ENCODE measurements at places on chromosomes 7 and 10.

DNA sequence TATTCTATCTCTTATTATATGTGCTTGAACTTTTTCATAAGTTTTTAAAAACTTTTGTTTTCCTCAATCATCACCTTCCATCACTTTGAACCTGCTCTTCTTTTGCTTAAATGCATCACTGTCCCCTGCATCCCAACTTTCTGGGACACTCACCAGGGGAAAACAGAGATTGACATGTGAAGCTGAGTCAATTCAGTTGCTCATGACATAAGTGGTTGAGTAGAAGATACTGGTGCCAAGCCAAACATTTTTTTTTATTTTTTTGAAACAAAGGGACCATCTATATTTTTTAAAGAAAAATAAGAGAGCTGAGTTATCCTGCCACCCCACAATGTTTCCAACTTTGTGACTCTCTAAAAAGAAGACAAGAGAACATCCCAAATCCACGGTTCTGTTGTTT, 61.8 kb upstream of the AHR start:
- no peak for DNase-seq

GRCh38 chr10:74748468-74749031, 77.8 kb upstream of the KAT6B start:
- no peak for DNase-seq

DNA sequence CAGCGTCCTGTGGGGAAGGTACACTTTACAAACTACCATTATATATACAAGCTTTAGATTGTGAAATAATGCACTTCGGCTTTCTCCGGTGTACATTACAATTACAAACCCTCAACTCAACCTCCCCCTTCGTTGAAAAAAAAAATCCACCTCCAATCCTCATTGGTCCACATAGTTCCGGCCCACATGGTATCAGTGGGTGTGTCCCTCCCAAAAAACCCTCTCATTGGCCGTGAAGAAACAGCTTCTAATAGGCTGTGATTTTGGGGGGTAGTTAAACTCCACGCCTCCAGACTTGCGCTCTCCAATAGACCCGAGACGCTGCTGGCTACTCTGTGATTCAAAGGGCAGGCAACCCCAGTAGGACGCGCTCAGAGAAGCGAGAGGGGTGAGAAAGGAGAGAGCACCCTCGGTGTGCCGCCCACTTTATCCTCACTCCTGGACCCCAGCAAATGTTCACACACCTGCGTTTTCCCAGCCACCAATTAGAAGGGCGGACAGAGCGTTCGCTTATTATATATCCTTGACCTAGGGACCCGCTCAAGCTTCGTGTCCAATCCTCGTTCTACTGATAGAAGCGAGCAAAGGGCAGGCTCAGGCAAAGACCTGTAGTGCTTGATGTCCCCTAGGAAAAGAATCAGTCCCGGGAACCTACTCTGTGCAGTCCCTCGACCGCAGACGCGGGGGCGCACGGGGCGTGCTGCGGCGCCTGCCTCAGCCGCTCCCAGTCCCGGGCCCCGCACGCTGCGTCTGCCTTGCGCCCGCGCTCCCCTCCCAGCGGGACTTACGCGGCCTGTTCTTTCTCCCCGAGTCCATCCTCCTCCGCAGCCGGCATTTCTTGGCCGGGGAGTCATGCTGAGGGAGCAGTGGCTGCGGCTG, 991 bp downstream of the PANK1 start:
- DNase-seq: peak; percentile 92

- no peak for DNase-seq
These were observed 14.3 kb upstream of the PRKAG2 start for GRCh38 chr7:151891182-151891581.

- no peak for DNase-seq
These were observed 26.0 kb downstream of the HSPA12A start for GRCh38 chr10:116716381-116716780.

GRCh38 chr7:41134300-41135255, 568.3 kb downstream of the INHBA start:
- no peak for DNase-seq

DNA sequence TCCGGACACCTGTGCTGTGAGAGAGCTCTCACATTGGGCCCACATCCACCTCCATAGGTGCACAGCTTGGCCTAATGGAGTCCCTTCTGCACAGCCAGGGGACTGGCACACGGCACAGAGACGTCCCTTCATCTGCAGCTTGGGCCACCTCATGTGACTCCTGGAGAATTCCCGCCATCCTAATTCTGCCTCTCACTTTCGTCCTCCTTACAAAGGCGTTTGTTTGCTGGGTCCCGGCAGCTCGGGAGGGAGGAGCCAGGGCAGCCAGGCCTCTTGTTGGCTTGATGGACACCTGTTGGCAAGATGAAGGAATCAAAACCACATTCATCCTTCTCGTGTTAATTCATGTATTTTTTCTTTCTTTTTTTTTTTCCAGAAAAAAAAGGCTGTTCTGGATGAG, 30.7 kb upstream of the TTYH3 start:
- no peak for DNase-seq

DNA sequence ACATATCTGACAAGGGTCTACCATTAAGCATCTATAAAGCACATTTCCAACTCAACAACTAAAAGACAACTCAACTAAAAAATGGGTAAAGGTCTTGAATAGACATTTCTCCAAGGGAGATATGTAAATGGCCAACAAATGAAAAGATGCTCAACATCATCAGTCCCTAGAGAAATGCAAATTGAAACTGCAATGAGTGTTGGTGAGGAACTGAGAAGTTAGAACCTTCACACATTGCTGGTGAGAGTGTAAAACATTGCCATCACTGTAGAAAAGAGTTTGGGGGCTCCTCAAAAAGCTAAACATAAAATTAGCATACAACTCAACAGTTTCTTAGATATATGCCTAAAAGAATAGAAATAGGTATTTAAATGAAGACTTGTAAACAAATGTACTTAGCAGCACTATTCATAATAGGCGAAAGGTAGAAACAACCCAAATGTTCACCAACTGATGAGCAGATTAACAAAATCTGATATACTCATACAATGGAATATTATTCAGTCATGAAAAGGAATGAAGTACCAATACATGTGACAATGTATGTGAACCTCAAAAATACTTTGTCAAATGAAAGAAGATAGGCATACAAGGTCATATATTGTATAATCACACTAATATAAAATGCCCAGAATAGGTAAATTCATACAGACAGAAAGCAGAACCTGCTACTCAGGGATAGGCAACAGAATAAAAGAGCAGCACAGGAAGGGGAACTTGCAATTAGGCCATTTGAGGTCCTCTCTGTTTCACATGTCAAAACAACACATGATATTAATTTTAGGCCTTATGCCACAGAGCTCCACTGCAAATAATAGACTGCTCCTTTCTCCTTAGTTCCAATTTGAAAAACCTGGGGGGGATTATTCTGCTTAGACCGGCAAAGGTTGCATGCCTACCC, 10.6 kb upstream of the LRRC72 start:
- no peak for DNase-seq

DNA sequence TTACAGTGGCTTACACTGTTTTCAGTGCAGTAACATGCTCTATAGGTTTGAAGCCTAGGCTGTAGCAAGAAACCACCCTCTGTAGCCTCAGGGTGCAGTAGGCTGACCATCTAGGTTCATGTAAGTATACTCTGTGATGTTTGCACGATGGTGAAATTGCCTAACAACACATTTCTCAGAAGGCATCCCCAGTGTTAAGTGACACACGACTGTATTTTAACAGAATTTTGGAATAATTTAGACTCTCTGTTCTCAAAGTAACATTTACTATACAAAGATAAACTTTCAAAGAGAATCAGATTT, 44.6 kb upstream of the BHLHA15 start:
- DNase-seq: no peak

GRCh38 chr10:48970046-48970445, 30.4 kb upstream of the LRRC18 start:
- DNase-seq: no peak

DNA sequence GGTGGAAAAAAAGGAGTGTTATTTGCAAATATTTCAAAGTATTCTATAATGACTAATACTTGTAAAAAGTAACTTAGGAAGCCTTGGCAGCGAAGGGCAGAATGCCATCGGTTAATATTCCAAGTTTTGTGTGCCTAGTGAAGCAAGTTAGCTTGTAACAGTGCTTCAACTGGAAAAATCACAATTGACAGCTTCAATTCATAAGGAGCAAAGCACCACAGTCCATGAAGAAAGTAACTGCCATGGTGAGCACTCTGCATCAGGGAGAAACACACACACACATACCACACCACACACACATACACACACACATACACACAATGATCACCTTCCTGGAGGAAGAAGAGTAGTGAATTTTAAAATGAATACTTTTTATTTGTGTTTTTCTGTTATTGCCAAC, 298.3 kb downstream of the CNTNAP2 start:
- DNase-seq: no peak

- peak; percentile 88 for DNase-seq
These were observed 69.1 kb upstream of the MXI1 start for GRCh38 chr10:110138197-110138812.

DNA sequence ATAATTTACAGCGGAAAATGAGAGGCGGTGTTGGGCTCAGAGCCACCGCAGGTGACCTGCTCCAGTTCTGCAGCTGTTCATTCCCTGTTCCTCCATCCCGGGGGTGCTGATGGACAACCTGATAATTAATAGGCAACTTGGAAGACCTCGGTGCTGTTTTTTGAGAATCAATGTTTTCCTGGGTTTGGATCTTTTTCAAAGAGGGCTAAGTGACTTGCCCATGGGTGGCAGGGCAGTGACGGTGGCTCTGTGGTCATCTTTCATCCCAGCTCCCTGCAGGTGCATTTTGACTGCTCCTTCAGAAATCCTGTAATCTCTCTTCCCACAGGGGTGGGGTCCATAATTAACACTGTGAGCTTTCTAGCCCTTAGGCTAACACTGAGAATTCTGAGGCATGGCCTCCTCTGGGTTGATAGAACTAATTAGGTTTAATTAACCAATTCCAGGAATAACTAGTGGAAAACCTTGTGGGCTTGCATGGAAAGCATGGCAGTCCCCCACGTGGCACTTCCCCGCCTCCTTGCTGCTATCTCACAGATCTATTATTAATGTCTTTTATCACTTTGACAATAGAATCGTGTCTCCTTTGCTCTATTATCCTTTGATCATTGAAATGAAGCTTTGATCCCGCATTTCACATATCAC, 217.9 kb downstream of the GLRX3 start:
- DNase-seq: no peak

- no peak for DNase-seq
These were observed 182.8 kb upstream of the KAT6B start for GRCh38 chr10:74643596-74643975.

GRCh38 chr7:19209166-19209696, 64.0 kb upstream of the FERD3L start:
- no peak for DNase-seq

- DNase-seq: peak; percentile 55
These were observed 304.6 kb downstream of the PRPF18 start for GRCh38 chr10:13891128-13892000.

DNA sequence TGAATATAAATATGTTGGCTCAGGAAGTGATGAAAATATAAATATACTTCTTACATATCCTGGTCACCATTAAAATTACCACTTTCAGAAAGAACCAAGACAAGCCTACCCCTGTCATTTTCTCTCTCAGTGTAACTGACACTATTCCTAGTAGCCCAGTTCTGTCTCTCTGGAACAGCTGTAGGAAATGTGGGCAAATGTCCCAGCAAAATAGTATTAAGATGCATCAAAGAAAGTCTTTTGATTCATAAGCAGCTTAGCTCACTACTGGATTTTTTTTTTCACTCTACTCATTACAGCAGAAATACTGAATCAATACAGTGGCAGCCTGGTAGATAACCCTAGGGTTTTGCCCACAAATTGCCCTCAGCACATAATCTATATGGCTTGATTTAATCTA, 290.9 kb downstream of the DNAJB9 start:
- DNase-seq: peak; percentile 33

DNA sequence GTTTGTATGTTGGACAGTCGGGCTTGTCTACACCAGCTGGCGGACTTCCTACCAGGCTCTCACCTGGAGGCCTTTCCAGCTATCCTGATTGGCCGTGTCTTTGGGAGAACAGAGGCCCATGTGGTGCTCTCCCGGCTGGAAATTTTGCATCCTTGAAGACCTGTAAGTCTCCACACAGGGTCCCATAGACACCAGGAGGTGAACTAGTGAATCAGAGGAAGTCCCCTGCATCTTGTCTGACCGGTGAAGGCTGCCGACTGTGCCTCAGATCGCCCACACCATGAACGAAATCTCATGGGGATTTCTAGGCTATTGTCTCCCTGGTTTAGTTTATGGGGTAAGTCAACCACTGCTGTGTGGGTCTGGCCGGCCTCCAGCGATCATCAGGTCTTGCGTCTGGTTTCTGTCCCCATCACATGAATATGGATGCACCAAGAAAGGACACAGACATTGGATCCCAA, 108.4 kb upstream of the LYZL2 start:
- no peak for DNase-seq

- DNase-seq: no peak
These were observed 122.9 kb upstream of the LYZL2 start for GRCh38 chr10:30752481-30752881.

GRCh38 chr10:119933179-119933578, 40.6 kb downstream of the SEC23IP start:
- peak; percentile 56 for DNase-seq

DNA sequence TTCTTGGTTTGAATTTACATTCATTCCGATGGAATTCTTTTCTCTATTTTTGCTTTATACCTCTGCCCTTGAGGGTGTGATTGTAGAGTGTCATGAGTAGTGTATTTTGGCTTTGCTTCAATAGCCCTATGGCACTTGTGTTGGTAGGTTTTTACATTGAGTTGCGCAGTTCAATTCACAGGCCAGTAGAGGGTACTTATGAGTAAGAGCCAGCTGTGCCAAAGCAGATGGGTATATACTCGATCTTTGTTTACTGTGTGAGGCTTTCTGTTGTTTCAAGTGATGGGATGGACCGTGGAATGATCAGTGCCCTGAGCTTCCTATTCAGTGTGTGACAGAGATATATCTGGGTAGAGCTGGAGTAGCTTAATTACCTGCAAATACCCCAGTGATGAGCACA, 4.3 kb upstream of the AKR1C3 start:
- DNase-seq: no peak

DNA sequence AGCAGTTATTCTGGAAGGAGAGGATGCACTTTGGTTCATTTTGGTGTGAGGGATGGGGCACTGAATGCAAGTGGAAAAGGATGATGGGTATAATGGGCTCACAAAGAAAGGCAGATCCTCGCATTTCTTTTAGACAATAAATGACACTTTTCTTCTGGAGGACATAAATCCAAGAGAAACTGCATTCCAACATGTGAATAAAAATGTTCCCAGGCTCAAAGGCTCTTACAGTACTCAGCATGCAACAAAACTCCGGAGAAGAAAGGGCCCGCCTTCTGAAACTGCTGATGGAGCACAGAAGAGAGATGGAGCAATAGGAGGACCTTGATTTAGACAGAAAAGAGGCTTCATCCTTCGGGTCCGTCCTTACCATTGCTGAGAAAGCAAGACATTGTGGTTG, 538.2 kb upstream of the DPP6 start:
- no peak for DNase-seq

GRCh38 chr7:55491346-55491745, 81.0 kb downstream of the VOPP1 start:
- no peak for DNase-seq
